ENCODE measurements at places on chromosomes 5 and 9.

DNA sequence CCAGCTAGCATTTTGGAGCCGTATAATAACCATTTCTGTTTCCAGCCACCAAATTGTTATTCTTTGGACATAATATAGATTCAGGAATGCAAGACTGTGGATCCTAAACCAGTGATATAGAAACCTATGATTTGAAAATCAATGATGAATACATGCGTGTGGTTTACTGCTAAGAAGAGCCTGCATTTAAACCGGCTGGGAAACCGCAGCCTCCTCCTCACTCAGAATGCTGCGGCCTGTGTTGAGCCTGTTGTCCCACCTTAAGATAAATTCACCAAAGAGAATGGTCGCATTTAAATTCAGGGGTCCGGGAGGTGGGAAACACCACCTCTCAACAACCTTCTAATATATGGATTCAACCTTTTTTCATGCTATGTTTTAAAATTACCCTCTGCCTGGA is 148.0 kb downstream of the MEF2C start:
- DNase-seq, result no peak

GRCh38 chr5:111548992-111549649 is 36.8 kb upstream of the STARD4 start:
- no peak for DNase-seq

DNA sequence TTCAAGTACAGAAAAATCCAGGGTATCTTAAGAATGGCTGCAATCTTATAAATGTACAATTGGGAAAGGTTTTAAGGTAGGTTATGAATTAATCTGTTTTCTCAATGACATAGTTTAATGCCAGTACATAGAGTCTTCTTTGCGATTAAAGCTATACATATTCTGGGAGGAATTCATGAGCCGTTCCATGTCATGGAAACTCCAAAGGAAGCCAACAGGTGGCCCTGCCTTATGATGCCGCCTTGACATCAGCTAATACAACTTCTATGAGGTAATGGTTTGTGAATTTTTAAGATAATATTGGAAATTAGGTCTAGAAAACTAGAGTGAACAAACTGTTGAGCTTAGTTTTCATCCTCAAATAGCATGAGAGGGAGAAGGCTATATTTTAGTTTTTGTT is 713.4 kb downstream of the EFNA5 start:
- DNase-seq, result no peak

GRCh38 chr9:3435732-3436131 is 90.1 kb downstream of the RFX3 start:
- DNase-seq, result no peak

DNA sequence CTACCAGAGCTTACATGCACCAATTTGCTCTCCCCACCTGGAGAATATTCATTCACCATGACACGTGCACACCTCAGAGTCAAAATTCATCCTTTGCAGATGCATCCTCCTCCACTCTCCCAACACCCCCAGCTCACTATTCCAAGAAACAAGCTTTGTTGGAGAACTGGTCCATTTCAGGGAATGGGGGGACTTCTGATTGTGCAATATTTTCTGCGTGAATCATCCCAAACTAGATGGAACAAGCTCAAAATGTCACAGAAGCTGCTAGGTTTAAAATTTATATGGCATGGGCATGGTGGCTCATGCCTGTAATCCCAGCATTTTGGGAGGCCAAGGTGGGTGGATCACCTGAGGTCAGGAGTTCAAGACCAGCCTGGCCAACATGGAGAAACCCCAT is 3.6 kb downstream of the GLDC start:
- peak; percentile 29 for DNase-seq

- DNase-seq, result no peak
Observed at GRCh38 chr9:81213456-81213855, 475.9 kb downstream of the TLE1 start.
